ENCODE measurements at places on chromosomes 5 and 9.

DNA sequence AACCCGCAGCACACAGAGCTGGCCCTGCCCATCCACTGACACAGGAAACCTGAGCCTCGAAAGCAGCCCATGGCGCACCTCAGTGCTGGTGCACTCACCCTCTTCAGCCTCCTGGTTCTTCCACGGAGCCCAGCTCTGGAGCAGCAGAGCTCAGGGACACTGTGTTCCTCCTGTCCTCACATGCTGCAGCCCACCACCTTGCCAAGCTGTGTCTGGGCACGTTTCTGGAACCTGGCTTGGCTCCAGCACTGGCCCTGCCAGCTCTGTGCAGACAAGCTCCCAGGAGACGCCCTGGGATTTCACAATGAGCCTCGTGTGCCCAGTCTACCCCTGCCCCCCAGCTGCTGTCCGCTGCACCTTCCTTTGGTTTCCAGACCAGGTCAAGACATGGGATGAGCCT, 119.5 kb downstream of the SYK start:
- no peak for DNase-seq

- DNase-seq = no peak
These were observed 357.4 kb downstream of the PRDM9 start for GRCh38 chr5:23864786-23865185.

GRCh38 chr9:91346644-91347043, 15.1 kb downstream of the AUH start:
- DNase-seq = no peak

- DNase-seq = no peak
These were observed 5.0 kb downstream of the DMRT3 start for GRCh38 chr9:981491-981898.

- no peak for DNase-seq
These were observed 12.2 kb upstream of the PRXL2C start for GRCh38 chr9:96667363-96667728.

All from T-helper 1 cell (primary cell).